Occipital lobe (tissue), 3 donors: ENCODE measurements at places on chromosomes 7 and 10. TPM values are rescaled to one million over a fixed set of nuclear protein-coding genes. Genes with fewer than 3 reads are reported as not detected.

- DNase-seq = no peak
Measured at GRCh38 chr7:110977127-110977737, 113.7 kb upstream of the LRRN3 start.

DNA sequence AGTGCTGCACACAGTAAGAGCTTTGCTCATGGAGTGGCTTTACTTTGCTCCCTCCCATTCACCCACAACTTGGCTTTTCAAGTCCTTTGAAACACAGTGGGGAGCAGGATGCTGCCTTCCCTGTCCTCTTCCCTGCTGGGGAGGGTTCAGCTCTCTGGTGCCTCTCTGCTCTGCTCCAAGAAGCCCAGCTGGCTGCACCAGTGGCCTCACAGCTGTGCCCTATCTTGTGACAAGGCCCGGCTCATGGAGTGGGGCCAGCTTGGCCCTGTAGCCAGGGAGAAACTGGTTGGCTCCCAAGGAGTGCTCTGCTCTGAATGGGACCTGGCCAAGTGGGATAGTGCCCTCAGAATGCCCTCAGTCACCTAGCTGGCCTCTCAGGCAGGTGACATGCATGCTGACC lies 212.3 kb upstream of the ZMIZ1 start:
- peak; percentile 72 for DNase-seq

DNA sequence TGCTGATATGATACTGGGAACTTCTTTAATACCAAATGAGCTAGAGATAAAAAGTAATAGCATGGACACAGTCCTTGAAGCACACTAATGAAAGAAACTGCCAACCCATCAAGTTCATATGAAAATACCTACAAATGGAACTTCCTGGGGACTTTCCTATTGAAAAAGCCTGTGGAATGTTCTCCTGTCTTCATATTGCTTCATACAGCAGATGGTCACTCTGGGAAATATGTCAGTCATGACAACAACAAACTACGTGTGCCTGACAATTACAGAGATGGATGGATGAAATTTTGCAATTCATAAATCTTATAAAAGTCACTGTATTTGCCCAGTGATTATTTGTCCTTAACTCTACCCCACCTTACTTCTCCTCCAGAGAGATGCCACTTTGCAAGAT lies 106.6 kb upstream of the COL1A2 start:
- DNase-seq = no peak

DNA sequence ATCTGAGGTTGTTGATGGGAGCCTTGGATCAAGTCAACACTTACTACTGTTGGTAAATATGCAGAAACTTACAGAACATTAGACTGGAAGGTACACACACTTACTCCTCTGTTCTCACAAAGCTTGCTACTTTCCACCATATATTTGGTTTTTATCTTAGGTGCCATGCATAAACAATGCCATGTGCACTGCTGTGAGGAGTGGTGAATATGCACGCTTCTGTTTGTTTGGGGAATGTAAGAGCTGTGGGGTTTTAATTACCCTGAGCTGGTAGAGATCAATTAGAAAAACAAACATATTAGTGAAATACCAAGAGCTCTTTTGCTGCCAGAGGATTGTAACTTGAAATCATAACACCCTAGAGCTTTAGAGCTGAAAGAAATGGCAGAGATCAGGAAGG lies 79.8 kb upstream of the ARID5B start:
- no peak for DNase-seq

DNA sequence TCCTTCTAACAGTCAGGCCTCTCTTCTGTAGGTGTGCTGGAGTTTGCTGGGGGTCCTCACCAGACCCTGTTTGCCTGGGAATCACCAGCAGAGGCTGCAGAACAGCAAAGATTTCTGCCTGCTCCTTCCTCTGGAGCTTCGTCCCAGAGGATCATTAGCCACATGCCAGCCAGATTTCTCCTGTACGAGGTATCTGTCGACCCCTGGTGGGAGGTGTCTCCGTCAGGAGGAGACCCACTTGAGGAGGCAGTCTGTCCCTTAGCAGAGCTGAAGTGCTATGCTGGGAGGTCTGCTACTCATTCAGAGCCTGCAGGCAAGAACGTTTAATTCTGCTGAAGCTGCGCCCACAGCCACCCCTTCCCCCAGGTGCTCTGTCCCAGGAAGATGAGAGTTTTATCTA lies 611.1 kb upstream of the COBL start:
- no peak for DNase-seq

Gene PDE6C
- total RNA-seq = not detected

- no peak for DNase-seq
Measured at GRCh38 chr10:35895331-35895730, 253.2 kb upstream of the FZD8 start.

- DNase-seq = no peak
Measured at GRCh38 chr7:117458977-117459583, 20.7 kb upstream of the CFTR start.

DNA sequence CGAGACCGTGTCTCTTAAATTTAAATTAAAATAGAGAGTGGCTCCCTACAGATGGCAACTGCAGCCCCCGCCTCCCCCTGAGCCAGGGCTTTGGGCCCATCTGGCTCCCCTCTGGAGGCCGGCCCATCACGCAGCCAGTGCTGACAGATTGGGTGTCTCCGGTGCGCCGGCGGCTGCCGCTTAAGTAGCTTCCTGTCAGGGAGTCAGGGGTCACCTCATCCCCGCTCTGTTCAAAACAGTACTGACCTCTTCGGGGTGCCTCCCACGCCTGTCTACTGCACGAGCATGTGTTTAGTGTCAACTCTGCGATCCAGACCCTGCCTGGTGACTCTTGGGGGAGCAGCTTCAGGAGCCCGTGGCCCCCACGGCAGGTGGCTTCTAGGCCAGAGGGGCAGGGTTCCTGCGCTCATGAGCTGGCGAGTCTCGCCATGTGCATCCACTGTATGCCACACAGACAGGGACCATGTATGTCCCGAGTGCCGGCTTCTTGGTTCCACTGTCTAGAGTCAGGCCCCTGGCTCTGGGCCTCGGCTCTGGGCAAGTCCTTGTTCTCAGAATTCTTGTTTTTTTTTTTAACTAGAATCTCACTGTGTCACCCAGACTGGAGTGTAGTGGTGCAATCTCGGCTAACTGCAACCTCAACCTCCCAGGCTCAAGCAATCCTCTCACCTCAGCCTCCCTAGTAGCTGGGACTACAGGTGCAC lies 36.1 kb downstream of the KCTD7 start:
- DNase-seq = no peak

Gene WIPF3
- total RNA-seq = 5.6 TPM

Gene MPLKIP
- 13.4 TPM for total RNA-seq

DNA sequence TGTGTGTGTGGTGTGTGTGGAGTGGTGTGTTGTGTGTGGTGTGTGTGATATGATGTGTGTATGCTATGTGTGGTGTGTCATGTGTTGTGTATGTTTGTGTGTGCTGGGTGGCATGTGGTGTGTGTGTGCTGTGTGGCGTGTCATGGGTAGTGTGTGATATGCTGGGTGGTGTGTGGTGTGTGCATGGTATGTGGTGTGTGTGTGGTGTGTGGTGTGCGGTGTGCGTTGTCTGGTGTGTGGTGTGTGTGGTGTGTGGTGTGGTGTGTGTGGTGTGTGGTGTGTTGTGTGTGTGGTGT lies 37.5 kb upstream of the DNAJB6 start:
- no peak for DNase-seq

DNA sequence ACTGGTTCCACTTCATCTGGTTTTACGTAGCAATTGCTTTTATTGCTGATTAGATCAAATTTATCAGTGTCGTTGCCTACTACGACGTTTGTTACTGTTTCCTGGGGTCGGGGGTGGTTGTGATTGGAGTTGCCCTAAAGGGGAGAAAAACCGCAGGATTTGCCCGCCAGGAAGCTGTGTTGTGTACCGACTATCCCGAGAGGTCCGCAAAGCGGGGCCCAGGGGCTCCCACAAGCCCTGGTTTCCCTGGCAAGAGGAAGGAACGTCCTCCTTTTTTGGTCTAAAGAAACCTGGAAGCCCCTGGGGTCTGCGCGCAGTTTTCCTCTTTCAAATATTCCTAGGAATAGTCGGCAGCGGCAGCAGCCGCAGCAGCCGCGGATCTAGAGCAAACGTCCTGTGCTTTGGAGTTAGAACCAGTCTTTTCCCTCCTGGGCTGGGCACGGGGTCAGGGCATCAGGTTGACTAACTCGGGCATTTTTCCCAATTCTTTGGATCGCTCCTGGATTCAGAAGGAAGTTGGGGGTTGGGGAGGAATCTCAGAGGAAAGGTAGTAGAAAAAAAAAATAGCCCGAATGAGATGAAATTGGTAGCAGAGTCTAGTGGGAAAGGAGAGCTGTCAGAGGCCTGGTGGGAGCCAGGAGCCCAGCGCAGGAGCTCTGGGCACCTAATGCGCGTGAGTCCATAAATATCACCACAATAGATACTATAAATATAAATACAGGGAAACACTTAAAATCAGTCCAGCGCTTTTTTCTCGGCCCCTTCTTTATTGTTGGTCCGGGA lies 4.6 kb downstream of the VAX1 start:
- DNase-seq = no peak

- no peak for DNase-seq
Measured at GRCh38 chr10:75028748-75029147, 82.7 kb upstream of the SAMD8 start.

GRCh38 chr7:100825751-100826513 lies 1.4 kb downstream of the EPHB4 start:
- no peak for DNase-seq

GRCh38 chr10:17703706-17704105 lies 48.3 kb upstream of the TMEM236 start:
- no peak for DNase-seq

DNA sequence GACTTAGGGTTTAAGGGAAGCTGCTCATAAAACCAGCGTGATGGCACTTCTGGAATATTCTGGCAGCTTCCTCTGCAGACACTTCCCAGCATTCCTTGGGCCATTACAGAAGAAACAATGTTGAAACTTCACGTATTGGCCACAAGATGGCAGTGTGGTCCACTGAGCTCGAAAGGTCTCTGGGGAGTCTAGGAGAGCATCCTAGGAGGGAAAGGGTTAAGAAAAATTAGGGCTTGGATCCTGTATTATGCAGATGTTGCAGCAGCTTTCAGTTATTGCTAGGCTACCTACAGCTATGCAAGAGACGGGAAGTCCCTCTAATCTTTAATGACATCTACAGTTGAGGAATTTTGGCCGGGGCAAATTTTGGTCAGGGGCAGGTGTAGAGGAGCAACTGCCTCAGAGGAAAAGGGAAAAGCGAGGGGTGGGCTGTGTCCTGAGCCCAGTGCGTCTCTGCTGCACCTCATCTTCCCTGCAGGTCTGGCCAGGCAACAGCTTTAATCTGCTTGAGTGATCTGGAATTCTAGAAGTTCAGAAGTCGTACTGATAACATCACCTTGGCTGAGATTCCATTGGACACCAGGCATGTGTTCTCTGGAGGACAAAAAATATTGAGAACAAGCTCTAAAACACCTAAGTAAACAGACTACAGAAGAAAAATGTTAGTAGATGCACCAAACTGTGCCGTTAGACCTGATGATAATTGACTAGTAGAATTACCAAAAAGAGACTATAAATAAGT lies 220.8 kb upstream of the PRSS58 start:
- no peak for DNase-seq

DNA sequence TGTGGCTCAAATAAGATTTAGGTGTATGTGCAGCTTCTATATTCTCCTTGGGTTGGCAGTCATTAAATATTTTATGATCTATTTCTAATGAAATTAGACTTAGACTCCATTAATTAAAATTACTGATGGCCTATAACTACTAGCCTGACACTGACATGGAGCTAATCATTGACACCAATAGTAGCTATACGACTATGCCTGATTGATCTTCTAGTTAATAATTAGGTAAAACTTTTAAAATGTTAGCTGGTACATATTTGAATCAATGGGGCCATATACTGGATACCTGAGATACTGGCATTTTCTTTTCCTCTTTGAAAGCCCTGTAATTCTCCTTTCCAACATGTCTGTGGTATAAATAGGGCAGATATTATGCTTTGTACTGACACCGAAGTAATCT lies 14.4 kb downstream of the WEE2 start:
- DNase-seq = no peak

GRCh38 chr7:26280723-26281122 lies 10.9 kb upstream of the SNX10 start:
- DNase-seq = no peak

DNA sequence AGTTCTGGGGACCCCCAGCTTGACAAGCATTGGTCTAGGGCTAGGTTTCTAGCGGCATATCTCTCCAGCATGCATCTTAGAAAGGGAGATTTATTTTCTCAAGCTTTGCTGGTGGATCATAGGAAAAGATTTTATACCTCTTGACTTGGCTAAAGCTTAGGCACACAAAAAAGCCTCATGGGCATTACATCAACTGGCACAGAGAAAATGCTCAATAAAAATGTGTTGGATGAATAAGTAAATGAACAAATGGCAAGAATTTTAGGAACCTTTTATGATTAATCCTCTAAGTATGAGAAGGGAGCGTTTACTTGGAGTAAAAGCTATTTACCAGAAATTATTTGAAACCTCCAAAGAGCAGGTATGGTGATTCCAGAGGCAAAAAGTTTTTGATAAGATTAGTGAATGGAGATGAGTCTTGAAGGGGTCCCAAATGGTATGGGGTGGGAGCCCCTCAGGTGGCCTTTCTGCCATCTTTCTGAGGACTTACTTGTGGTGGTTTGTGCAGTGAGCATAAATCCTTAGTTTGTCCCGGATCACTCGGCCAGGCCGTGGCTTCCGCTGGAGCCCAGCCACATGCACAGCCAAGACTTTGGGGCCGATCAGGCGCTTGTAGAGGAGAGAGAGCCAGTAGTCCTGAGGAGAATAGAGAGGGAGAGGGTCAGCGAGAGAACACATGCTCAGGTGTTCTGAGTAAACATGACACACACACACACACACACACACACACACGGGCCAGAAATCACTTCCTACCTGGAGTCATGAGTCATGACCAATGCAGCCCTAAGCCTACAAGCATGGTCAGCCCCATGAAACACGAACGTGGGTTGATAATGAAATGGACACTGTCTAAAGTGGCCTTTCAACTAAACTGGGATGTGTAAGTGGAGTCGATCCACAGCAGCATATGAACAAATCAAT lies 43.1 kb upstream of the HPS1 start:
- DNase-seq = no peak

- DNase-seq = no peak
Measured at GRCh38 chr7:50391386-50391785, 58.8 kb downstream of the FIGNL1 start.

- DNase-seq = no peak
Measured at GRCh38 chr10:60334991-60335390, 54.7 kb downstream of the ANK3 start.

GRCh38 chr10:6701289-6701688 lies 121.2 kb upstream of the PRKCQ start:
- DNase-seq = no peak

GRCh38 chr10:127826154-127826725 lies 66.5 kb downstream of the CLRN3 start:
- DNase-seq = no peak

- DNase-seq = no peak
Measured at GRCh38 chr7:105866102-105866801, 10.1 kb downstream of the ATXN7L1 start.

Gene INTS1
- 15.8 TPM for total RNA-seq
